ENCODE measurements at places on chromosomes 2 and 18. TPM values are rescaled to one million over a fixed set of nuclear protein-coding genes. Genes with fewer than 3 reads are reported as not detected.

- no peaks in the 10 kb centered on the region for H3K36me3 ChIP-seq
- no peak for DNase-seq
- H3K4me3 ChIP-seq, result no peak overlapping the region
- H3K27me3 ChIP-seq, result no peaks in the 10 kb centered on the region
- no peak overlapping the region for H3K27ac ChIP-seq
These were observed 83.8 kb downstream of the AGAP1 start for GRCh38 chr2:235577404-235578330.

DNA sequence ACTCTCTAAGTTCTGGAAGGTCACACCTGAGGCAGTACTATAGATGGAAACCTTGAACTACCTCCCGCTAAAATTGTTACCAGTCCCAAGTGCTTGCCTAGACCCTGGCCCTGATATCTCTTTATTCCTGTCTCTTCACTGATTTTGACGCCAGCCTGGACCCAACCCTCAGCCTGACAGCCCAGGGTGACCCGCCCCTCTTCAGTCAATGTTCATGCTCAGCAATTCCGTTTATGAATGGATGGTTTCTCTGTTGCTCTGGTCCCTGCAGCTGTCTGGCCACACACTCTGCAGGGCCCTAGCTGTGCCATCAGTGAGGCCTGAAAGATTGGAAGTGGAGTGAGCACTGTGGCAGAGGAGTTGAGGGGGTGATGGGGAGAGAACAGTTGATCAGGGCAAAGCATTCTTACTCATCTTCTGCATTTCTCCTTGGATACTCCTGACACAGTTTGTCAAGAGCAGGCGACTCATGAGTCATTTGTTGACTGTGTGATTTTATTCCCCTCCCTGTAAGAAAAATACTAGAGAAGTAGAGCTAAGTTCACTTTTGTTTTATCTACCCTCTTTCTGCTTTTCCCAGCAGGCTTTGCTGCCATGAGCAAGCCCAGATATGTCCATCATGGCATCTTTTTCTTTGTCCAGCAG lies 46.0 kb downstream of the NPAS2 start:
- H3K4me1 ChIP-seq, result no peaks in the 10 kb centered on the region
- no peak for DNase-seq
- no peaks in the 10 kb centered on the region for H3K36me3 ChIP-seq
- no peak overlapping the region for H3K27ac ChIP-seq
- no peaks in the 10 kb centered on the region for H3K27me3 ChIP-seq
- no peak overlapping the region for H3K4me3 ChIP-seq

DNA sequence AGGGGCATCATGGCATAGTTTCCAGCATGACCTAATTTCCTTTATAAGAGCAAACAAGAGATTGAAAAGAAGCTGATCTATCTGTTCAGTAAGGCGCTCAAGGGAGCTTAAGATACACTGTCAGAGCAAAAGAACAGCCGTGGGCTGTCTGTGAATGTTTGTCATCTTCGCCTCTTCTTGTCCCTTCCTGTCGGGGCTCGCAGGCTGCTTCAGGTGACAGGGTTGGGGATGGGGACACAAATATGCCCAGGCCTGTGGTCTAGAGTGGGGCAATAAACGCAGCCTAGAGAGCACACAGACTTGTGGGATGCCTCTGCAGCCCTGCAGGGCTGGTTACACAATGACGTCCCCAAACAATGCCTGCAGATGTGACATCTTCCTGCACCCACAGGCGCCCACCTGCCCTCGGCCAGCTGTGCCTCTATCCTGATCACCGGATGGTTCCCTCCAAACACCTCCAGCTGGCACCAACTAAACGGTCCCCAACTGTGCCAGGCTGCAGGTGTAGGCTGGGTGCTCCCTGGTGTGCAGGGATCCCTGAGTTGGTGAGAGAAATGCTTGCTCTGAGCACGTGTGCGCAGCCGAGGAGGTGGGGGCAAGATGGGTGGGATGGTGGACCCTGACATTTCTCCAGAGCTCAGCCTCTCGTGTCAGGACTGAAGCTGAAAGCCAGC lies 72.8 kb downstream of the EDAR start:
- no peaks in the 10 kb centered on the region for H3K4me1 ChIP-seq
- H3K36me3 ChIP-seq, result no peaks in the 10 kb centered on the region
- H3K4me3 ChIP-seq, result no peak overlapping the region
- H3K27me3 ChIP-seq, result no peaks in the 10 kb centered on the region
- no peak overlapping the region for H3K27ac ChIP-seq

GRCh38 chr2:16466133-16466820 lies 199.4 kb downstream of the CYRIA start:
- H3K4me3 ChIP-seq, result no peak overlapping the region
- no peak for DNase-seq
- H3K27me3 ChIP-seq, result no peaks in the 10 kb centered on the region
- H3K27ac ChIP-seq, result no peak overlapping the region
- no peaks in the 10 kb centered on the region for H3K4me1 ChIP-seq
- H3K36me3 ChIP-seq, result no peaks in the 10 kb centered on the region

DNA sequence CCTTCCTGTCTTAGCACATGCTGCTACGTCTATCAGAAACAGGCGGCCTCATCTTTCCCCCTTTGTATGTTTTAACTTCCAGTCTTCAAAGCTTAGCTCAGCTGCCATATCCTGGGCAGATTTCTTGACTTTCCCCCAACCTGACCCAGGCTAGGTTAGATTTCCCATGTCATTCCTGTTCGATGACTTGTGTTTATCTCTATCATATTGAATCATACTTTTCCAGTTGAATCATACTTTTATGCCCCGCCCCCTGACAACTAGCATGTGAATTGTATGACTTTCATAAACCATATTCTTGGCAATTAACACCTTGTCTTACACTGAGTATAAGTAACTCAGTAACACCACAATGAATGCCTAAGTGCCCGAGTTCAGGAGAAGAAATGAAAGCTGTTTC lies 128.3 kb downstream of the CYRIA start:
- no peaks in the 10 kb centered on the region for H3K4me1 ChIP-seq
- H3K4me3 ChIP-seq, result no peak overlapping the region

DNA sequence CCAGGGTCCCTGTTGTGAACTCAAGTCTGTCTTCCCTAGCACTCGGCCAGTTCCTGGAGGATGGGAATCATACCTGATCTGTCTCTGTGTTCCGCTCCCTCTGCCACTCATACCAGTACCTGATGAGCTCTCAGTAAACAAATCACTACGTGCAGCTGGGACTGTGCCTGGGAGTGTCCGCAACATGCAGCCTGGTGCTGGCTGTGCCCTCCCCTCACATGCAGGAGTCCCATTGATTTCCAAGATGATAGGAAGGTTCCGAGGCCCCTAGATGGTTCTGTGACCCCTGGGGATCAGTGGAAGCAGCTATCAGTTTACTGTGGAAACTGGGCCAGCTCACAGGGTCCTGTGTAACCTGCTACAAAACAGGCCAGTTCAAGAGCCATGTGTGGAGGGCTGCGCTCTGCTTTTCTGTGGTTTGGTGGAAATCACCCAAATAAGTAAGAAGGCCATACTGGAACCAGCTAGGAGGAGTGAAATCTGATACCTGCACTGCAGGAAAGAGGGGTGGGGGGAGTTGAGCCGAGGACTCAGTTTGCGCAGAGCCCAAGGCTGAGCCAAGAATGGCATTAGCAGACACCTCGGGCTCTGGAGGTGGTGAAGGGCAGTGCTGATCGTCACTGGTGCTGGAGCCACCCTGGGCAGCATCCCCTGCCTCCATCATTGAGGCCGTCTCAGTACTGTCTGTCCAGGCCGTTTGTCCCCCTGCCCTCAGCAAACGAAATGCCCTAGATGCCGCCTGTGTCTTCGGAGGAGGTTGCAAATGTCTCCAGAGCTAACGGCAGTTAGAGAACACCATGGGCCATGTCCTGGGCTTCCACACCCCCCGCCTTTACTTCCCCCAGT lies 93.3 kb downstream of the KLHL29 start:
- no peak for DNase-seq
- H3K27ac ChIP-seq, result no peak overlapping the region
- no peaks in the 10 kb centered on the region for H3K4me1 ChIP-seq
- no peak overlapping the region for H3K4me3 ChIP-seq
- no peaks in the 10 kb centered on the region for H3K36me3 ChIP-seq

- H3K27ac ChIP-seq, result no peak overlapping the region
- peaks cover 64% of the 10 kb centered on the region for H3K36me3 ChIP-seq
- no peak overlapping the region for H3K4me3 ChIP-seq
- no peak for DNase-seq
- no peaks in the 10 kb centered on the region for H3K27me3 ChIP-seq
These were observed 12.6 kb downstream of the ITPRID2 start for GRCh38 chr2:181904022-181904632.

GRCh38 chr2:203691149-203691548 lies 15.3 kb upstream of the CD28 start:
- H3K27ac ChIP-seq, result peak overlapping the region; percentile 50
- peaks cover 67% of the 10 kb centered on the region for H3K4me1 ChIP-seq
- H3K27me3 ChIP-seq, result no peaks in the 10 kb centered on the region
- no peak overlapping the region for H3K4me3 ChIP-seq
- DNase-seq, result no peak
- H3K36me3 ChIP-seq, result no peaks in the 10 kb centered on the region

GRCh38 chr2:79638410-79638809 lies 125.6 kb downstream of the CTNNA2 start:
- H3K36me3 ChIP-seq, result no peaks in the 10 kb centered on the region
- H3K27ac ChIP-seq, result no peak overlapping the region
- H3K4me1 ChIP-seq, result no peaks in the 10 kb centered on the region
- H3K27me3 ChIP-seq, result no peaks in the 10 kb centered on the region
- DNase-seq, result no peak

DNA sequence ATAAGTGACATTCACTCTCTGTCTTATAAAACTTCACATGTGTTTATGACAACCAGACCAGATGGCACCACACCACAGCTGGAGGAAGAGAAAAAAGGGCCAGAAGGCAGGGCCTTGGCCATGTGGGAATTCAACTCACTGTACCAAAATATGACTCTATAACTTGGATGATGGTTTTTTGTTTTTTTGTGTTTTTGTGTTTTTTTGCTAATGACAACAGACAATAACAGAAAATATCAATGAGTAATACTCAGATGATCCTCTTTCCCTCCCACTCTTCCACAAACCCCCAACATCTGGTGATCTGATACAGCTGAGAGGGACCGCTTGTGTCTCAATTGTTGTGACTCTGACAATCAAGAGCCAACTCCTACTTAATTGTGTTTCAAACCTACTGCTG lies 12.4 kb downstream of the NMI start:
- H3K27ac ChIP-seq, result no peak overlapping the region
- no peaks in the 10 kb centered on the region for H3K4me1 ChIP-seq
- peaks cover 100% of the 10 kb centered on the region for H3K36me3 ChIP-seq
- DNase-seq, result no peak

DNA sequence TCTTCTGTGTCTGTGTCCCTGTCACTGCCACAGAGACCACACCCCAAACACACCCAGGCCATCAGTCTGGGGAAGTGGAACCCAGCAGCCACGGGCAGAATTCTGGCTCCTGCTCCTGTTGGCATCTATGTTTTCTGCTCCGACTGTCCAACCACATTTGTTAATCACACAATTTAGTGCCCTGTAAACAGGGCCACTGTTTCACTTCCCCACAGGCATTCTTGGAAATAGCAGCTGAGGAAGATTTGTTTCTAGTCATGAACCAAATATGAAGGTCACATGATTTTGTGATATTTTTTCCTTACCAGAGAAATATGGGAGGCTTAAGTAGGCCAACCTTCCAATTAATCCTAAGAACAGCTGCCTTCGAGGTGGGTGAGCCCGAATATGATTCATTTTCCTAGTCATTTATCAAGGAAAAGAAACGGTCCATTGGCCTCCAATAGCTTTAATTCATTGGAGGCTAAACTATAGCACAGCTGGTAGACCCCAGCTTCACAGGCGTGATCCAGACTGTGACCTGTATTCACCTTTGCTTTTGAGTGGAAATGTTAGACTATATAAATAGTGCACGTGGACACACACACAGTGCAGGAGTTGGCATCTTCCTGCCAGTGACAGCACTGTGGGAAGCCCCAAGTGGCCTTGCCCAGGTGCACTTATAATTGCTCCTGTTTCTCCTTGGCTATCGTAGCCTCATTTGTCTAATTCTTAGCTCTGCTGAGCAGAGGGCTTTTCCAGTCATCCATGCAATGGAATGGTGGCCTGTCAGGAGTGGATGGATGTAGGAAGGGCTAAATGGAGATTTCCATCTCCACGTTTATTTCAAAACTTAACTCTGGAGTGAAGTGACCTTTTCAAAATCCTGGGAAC lies 267.9 kb downstream of the LPIN1 start:
- H3K4me1 ChIP-seq, result no peaks in the 10 kb centered on the region
- H3K27ac ChIP-seq, result no peak overlapping the region

- peaks cover 91% of the 10 kb centered on the region for H3K27me3 ChIP-seq
- no peak for DNase-seq
- no peaks in the 10 kb centered on the region for H3K36me3 ChIP-seq
These were observed 692 bp upstream of the RAX start for GRCh38 chr18:59273759-59274532.

- no peaks in the 10 kb centered on the region for H3K27me3 ChIP-seq
- peak overlapping the region; percentile 47 for H3K4me3 ChIP-seq
- peak overlapping the region; percentile 31 for H3K27ac ChIP-seq
- H3K4me1 ChIP-seq, result peaks cover 11% of the 10 kb centered on the region
- no peaks in the 10 kb centered on the region for H3K36me3 ChIP-seq
These were observed 26.9 kb upstream of the KCTD1 start for GRCh38 chr18:26574958-26575864.

DNA sequence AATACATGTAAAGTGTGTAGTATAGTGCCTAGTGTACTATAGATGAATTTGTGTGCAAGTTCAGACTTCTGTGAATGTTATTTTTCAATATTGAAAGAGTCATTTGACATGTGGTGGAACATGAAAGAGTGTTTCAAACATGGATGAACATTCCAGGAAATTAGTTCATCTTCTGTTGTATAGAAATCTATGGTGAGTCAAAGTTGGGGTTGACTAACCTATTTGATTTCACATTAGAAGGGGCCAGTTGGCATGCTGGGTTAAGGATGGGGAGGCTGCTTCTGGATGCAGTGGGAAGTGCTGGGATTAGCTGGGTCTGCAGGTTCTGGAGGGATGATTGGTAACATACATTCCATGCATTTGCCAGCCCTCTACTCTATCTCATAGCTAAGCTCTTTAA lies 50.6 kb downstream of the LYPD6B start:
- no peaks in the 10 kb centered on the region for H3K27me3 ChIP-seq
- H3K27ac ChIP-seq, result no peak overlapping the region
- peaks cover 6% of the 10 kb centered on the region for H3K4me1 ChIP-seq

DNA sequence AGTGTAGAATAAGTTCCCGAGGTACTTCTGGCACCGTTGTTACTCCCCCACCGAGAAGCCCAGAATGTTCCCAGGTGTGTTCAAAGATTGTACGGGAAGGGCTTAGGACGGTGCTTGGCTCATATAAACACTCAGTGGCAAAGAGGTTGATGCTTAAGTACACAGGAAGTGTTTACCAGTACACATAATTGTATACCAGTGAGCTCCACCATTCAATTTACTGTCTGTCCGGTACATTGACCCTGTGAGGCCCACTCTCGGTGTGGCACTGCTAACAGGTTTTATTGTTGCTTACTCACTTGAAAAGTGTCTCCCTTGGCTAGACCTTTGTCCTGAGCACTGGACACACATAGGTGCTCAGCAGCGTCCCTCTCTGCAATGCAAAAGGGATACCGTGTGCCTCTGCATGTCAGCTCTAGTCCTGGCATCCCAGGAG lies 191.0 kb downstream of the NEDD4L start:
- H3K27me3 ChIP-seq, result no peaks in the 10 kb centered on the region
- no peak overlapping the region for H3K4me3 ChIP-seq
- no peak overlapping the region for H3K27ac ChIP-seq
- no peak for DNase-seq
- no peaks in the 10 kb centered on the region for H3K36me3 ChIP-seq
- peaks cover 30% of the 10 kb centered on the region for H3K4me1 ChIP-seq

KCNE4 gene
- 1.2 TPM for total RNA-seq

CCBE1 gene
- total RNA-seq, result 14.0 TPM

TNFAIP6 gene
- 2.1 TPM for total RNA-seq

AKAIN1 gene
- total RNA-seq, result not detected

PDE6D gene
- total RNA-seq, result 18.5 TPM

PLGLB2 gene
- 1.8 TPM for total RNA-seq

UNC80 gene
- total RNA-seq, result not detected

LRRTM4 gene
- 0.77 TPM for total RNA-seq

MAPRE3 gene
- 27.1 TPM for total RNA-seq

FEV gene
- not detected for total RNA-seq

CNTNAP5 gene
- not detected for total RNA-seq

All from lower lobe of right lung (tissue), 2 donors.